ENCODE measurements at places on chromosomes 11 and 22.

DNA sequence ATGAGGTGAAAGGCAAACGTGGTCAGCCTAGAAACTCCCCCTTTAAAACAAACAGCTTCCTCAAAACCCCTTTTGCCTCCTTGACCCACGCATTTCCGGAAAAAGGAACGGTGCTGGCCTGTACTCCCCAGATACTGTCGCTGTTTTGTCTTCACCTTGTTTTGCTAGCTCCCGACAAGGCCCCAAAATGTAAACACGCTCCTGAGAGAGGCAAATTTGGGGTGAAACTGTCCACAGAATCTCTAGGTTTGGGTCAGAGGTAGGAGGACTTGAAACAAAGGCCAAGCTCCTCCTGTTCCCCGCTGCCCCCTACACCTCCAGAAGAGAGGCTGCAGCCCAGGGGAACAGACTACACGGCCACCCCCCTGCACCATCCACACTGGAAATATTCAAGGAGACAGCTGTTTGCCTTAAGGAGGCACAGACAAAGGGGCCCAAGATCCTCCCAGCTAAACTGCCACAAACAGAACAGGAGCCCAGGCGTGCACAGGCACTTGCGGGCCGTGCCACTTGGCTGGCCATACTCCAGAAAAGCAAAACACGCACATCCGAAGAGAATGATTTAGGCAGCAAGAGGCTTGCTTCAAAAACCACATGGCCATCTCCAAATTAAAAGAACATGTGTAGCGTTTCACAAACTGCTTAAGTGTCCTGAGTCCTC is 160.5 kb upstream of the GRK3 start:
- no peak for DNase-seq

- no peak for DNase-seq
Measured at GRCh38 chr11:62489204-62489603, 57.4 kb downstream of the AHNAK start.

- no peak for DNase-seq
Measured at GRCh38 chr22:48745842-48746788, 1081.6 kb downstream of the BRD1 start.

GRCh38 chr22:45510376-45511232 is 7.9 kb downstream of the FBLN1 start:
- no peak for DNase-seq

GRCh38 chr11:70630068-70630467 is 231.7 kb downstream of the CTTN start:
- DNase-seq: no peak

GRCh38 chr11:70503468-70504221 is 105.3 kb downstream of the CTTN start:
- DNase-seq: no peak

DNA sequence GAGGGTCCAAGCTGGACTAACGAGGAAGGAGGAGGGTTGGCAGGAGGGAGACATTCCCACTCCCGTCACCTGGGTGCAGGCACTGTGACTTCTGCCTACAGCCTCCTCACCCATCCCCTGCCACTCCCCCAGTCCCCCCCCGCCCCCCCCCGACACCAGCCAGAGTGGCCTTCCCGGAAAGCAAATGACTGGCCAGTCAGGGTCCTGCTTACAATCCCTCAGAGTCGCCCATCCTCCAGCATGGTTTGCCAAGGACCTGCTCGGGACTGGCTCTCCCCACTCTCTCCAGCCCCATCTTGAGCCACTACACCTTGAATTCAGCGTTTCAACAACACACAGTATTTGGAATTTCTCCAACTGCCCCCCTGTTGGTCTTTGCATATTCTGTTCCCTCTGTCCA is 59.6 kb downstream of the THAP12 start:
- no peak for DNase-seq

DNA sequence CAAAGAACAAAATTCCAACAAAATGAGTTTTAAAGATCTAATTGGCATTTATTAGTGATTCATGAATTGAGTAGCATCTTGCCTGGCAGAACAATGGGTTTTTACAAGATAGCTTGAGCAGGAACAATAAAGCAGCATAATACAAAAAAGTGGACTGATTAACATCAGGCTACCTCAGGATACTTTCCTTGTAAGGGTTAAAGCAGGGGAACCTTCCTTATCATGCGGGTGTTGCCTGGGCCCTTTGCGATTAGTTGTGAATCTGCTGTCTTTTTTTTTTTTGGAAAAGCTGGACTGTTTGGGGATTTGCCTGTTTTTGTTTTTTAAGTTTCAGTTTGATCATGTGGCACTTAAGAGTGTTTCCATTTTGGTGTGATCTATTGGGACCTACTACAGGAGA is 37.5 kb downstream of the EXPH5 start:
- no peak for DNase-seq

- DNase-seq: no peak
Measured at GRCh38 chr22:25928038-25928437, 186.1 kb downstream of the MYO18B start.

GRCh38 chr11:29159552-29160465 is 857.0 kb downstream of the KCNA4 start:
- DNase-seq: no peak

GRCh38 chr22:38618682-38619081 is 37.5 kb downstream of the FAM227A start:
- no peak for DNase-seq

- no peak for DNase-seq
Measured at GRCh38 chr22:37854946-37855345, 5.7 kb downstream of the EIF3L start.

GRCh38 chr11:33640730-33641371 is 59.8 kb downstream of the C11orf91 start:
- no peak for DNase-seq

- no peak for DNase-seq
Measured at GRCh38 chr11:61174273-61174672, 13.0 kb upstream of the VPS37C start.

GRCh38 chr11:47768101-47768612 is 1.0 kb upstream of the FNBP4 start:
- DNase-seq: no peak

DNA sequence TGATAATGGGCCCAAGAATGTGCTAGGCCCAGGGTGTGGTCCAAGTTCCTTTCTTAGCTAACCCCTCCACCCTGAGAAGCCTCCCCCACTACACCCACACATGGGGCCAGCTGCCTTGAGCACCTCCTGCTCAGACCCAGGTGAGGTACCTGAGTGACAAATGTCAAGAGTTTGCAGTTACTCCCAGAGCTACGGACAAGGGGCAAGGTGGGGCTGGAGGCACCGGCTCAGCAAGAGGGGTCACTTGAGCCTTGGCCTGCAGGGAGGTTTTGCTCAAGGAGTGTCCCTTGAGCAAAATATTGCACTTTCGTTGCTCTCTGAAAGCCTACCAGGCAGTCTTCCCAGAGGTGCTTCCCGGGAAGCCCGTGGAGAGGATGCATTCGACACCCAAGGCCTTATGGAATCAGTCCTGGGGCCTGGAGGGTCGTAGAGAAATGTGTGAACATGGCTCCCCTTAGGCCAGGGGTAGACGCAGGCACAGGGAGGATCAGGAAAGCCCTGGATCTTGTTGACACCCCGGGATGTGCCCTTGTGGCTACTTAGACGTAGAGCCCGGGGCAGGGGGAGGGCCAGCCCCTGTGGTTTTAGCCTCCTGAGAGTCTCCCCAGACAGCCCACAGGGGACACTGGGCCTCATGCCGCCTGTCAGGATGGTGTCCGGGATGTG is 114.2 kb downstream of the KCNQ1 start:
- no peak for DNase-seq

GRCh38 chr22:47420211-47420610 is 657.8 kb downstream of the TBC1D22A start:
- DNase-seq: no peak

DNA sequence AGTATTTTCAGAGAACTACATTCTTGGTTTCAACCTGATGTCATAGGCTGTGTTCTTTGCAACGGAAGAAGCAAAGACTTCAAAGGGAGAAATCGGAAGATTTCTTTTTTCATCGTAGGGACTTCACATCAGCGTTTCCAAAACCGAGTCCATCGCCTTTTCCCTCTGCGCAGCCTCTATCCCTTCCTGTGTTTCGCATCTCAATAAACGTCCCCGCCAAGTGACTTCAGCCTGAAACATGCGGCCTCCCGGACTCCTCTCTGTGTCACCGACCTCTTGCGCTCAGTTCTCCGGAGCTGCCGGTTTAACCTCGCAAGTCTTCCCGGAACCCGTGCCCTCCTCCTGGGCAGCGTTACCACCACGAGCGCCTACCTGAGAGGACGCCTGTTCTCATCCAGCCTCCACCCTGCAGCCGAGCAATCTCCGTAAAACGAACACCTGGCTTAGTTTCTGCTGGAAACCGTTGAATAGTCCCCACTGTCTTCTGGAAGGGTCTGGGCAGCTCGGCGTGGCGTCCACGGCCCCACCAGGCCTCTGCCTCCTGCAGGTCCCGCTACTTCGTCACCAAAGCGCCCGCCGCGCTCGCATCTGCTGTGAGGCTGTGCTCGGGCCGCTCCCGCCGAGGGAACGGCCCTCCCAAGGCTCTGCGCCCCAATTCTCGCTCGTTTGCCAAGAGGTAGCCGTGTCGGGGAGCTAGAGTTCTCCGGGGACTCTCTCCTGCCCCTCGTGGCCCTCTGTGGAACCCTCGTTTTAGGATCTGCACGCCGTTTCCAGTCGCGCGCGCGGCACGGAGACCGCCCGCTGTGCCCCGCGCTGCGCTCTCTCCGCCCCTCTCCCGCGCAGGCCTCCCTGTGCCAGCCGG is at the start of gene GLB1L3:
GLB1L3 (plus strand) TSS at position 846 of the 862 bp plus-strand sequence. CDS start 362 bp downstream, outside the sequence.
- peak; percentile 71 for DNase-seq

DNA sequence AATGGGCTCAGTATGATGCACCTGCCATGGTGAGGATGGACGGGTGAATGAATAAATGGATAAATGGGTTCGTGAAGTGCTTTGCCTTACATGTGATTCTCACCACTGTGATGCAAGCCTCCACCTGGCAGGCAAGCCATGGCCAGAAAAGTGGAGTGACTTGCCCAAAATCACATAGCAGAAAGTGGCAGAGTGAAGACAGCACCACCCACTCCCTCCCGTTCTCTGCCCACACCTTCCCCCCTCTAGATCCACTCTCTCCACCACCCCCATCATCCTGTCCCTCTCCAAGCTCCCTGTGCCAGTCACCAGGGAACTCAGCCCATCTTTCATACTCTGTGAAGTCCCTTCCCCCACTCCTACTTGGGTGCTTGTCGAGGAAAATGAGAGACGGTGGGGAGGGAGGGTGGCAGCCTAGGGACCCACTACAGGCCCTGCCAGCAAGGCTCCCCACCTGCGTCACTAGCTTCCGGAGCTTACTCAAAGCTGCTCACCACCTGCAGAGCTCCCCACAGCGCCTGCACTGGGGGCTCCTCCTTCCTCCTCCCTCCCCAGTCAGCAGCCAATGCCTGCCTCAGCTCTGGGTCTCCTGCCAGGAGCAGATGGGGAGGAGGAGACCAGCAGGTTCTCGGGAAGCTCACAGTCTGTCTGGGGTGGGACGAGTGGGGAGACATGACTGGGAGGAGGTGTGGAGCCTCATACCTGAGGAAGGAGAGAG is 82.3 kb downstream of the PDE2A start:
- no peak for DNase-seq

Measured in activated naive CD4-positive, alpha-beta T cell (primary cell).